ENCODE measurements at places on chromosomes 1 and 21.

DNA sequence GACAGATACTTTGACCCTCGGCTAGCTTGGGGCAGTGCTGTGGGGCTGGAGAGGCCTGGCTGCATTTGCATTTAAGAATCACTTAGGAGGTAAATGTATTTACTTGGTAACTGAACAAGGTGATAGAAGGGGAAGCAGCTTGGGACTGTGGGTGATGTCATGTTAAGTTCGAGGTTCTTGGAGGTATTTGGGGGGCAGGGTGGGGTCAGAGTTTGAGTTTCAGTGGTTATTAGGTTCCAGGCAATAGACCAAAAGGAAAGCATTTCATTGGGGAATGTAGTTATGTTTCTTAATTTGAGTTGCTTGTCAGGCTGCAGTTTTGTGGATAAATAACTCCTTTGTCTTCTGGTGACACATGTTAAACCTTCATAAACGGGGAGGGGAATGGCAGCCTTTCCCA, 2.4 kb upstream of the FAM78B start:
- DNase-seq = no peak

DNA sequence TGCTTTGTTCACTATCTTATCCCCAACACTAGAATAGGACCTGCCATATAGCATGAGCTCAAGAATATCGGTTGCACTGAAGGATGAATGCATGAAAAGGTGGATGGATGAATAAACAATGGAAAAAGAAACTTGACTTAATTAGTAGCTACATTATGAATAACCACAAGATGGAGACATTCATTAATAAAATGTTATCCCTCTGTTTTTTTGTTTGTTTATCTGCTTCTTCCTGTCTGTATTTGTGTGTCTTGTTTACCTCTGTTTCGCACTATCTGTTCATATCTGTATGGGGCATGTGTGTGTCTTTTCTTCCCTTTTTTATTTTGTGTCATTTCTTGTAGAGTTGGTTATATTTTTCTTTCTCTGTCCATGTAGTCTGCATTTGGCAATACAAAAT, 1.1 kb upstream of the OR14I1 start:
- no peak for DNase-seq

GRCh38 chr1:20168564-20169491, 17.1 kb upstream of the UBXN10 start:
- DNase-seq = no peak

DNA sequence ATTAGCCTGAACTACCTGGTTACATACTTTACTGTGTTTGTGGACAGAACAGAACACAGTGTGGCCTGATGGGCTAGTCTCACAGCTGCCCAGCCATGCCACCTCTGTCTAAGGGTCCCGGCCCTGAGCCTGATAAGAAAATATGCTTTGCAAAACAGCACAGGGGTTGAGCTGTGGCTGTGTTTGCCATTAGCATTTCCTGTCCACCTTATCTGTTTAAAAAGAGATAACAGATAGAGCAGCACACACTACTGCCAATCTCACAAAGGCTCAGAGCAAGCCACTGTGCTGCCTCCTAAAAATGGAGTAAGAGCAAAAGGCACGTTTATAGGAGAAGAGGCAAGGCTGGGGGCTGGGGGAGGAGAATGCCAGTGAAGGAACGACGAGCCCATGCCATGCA, 95.0 kb downstream of the SUSD4 start:
- no peak for DNase-seq

- no peak for DNase-seq
Measured at GRCh38 chr1:90486134-90486824, 230.8 kb downstream of the BARHL2 start.

DNA sequence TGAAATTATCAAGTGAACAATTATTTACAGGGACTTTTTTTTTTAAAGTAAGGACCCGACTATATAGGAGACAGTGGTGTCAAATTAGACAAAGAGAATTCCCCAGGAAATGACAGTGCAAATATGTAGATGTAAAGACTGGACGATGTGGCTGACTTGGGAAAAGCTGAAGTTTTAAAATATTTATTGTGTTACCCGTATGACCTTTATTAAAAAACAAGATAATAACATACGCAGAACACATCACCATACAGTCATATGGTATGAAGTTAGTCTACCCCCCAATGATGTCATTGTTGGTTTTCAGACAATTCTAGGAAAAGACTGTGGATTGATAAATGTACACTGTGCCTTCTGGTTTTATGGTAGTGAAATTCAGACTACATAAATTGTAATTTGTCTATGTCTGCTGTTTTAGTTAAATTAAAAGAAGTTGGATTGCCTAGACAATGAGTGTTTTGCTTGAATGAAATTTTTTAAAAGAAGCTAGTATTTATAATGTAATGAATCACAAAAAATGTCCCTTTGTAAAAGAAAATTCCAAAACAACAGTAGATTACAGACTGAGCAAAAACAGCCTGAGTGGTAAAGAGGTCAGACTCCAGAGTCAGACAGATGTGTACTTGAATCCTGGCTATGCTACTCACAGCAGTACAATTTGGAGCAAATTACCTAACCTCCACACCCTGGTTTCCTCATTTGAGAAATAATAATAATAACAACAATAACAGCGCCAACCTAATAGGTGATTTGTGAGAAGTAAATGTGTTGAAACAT, 15.5 kb upstream of the PDC start:
- no peak for DNase-seq

DNA sequence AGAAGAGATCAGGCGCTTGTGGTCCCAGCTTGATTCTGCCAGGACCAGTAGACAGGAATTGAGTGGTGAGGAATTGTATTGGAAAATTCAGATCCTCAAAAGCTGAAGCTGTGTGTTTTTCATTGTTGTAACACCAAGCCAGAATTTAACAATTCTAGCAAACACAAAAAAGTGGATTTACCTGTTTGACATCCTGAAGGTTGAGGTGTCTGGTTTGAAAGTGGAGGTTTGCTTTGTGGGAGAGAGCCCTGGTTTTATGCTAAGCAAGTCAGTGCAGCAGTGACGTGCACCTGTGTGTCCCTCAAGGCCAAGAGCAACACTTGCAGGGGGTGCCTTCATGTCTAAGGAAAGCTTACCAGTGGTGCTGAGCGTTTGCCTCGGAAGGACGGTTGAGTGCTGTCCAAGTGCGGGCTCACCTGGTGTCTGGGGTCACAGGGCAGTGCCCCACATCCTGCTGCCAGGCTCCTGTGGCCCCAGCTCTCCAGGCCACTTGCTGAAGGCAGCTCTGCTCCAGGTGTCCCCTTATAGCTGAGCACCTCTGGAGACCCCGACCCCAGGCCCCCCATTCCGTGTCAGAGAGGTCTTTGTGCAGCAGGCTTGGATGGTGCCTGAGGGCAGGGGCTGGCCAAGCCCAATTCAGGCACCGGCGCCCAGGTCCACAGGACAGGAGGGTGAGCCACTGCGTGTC, 27.7 kb downstream of the PCNT start:
- DNase-seq = no peak

DNA sequence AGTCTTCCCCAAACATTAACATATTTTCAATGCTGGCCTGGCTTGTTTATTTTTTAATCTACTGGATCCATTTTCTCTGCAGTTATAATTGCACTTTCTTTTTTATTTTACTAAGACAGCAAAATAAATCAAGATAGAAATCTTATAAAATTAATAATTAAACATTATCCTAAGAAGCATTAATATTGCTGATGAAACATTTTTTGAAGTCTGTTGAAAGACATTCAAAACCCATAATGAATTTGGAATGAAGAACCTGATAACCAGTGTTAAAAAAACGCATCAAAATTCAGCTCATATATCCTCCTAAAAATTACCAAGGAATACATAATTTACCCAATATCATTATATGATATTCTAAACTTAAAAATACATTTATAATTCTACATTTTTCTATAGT, 675.7 kb upstream of the PRMT6 start:
- DNase-seq = no peak

GRCh38 chr21:40623528-40623927, 223.4 kb downstream of the DSCAM start:
- DNase-seq = no peak

DNA sequence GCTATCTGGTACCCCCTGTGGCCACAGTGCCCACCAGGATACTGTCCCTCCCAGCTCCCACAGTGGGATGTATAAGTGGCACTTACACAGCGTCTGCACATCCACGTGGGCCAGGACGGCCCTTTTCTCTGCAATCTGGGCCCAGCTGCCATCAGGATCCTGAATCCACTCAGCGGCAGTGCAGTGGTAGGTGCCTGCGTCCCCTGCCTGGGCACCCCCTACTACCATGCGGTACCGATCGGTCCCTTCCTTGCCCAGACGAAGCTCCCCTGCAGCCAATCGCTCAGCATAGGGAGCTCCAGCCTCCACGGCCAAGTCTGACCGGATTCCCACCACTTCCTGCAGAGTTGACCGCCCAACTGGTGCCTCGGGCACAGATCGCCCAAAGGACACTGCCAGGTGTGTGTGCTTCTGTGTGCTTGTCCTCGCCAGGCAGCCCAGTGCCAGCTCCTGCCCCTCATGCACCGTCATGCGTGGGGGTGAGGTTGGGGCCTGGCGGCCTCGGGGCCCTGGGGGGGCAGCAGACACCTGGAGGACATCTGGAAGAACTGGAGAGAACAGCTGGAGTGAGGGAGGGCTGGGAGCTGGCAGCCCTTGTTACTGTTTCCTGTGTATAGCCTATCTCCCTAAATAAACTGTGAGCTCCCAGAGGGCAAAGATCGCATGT, 4.7 kb downstream of the IGSF8 start:
- no peak for DNase-seq

GRCh38 chr1:50605186-50605875, 182.1 kb upstream of the DMRTA2 start:
- DNase-seq = no peak

- no peak for DNase-seq
Measured at GRCh38 chr1:226248091-226248490, 24.6 kb downstream of the MIXL1 start.

DNA sequence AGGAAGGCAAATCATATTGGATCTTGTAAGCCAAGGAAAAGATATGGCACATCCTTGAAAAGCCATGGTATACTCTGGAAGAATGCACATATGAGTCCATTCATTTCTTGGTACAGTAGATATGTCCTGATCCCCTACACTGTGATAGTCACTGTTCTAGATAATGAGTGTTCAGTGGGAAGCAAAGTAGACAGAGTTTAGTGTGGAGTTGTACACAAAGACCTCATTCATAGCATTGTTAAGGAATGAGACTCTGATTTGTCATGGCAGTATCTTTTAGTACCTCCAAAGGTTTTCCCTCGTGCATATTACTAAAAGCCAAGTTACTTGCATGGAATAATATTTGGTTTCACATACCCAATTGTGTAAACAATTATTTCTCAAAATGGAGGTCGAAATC, 204.7 kb downstream of the NFIA start:
- no peak for DNase-seq

DNA sequence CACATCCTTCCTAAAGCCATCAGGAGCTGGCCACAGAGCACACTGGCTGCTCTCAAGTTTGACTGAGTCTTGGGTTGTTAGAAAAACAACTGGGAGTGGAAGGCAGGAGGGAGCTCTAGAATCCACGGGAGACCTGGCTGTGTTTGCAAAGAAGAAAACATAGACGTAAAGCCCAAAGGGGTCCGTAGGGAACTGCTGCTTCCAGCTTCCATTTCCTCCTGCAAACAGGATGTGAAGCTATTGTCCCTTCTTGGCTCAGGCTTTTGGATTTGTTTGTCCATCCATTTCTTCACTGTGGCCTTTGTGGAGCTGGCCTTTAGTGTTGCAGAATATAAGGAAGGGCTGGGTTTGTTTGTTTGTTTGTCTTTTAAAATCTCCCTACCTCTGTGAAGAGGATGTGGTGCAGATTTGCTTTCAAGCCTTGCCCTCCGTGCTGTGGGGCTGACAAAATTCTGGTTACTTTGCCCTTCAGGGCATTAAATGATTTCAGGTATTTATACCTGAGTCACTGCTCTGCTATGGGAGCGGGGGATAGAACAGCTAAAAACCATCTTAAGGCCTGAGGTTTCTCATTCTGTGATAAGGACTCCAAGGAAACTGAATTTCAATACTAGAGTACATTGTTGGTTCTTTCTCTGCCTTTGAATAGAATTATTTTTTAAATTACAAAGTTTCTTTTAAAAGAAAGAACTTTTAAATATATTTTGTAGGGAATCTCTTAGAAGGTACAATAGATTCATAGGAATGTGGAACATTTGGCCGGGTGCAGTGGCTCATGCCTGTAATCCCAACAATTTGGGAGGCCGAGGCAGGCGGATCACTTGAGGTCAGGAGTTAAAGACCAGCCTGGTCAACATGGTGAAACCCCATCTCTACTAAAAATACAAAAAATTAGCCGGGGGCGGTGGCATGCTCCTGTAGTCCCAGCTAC, 74.3 kb downstream of the MPZL1 start:
- no peak for DNase-seq

- DNase-seq = no peak
Measured at GRCh38 chr1:206890125-206891060, 6.8 kb upstream of the IL24 start.

- no peak for DNase-seq
Measured at GRCh38 chr1:45038661-45039364, 26.8 kb downstream of the UROD start.

DNA sequence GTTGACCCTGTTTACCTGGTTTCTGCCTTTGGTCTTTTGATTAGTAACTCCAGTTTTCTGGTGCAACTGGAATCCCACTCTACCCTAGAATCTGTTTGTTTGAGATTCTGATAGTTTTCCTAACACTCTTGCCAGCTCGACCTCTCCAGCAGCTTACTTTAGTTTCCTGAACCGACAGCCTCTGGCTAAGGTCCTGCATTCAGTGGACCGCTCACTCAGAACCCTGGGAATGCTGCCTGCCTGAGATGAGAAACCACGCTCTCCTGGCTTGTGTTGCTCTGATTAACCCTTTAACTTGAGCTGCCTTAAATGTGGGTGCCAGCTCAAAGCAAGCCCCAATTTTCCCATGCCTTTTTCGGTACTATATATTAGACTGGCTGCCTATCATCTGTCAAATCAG, 45.3 kb upstream of the SIPA1L2 start:
- DNase-seq = no peak

GRCh38 chr1:154719586-154720327, 111.8 kb upstream of the ADAR start:
- DNase-seq = no peak

DNA sequence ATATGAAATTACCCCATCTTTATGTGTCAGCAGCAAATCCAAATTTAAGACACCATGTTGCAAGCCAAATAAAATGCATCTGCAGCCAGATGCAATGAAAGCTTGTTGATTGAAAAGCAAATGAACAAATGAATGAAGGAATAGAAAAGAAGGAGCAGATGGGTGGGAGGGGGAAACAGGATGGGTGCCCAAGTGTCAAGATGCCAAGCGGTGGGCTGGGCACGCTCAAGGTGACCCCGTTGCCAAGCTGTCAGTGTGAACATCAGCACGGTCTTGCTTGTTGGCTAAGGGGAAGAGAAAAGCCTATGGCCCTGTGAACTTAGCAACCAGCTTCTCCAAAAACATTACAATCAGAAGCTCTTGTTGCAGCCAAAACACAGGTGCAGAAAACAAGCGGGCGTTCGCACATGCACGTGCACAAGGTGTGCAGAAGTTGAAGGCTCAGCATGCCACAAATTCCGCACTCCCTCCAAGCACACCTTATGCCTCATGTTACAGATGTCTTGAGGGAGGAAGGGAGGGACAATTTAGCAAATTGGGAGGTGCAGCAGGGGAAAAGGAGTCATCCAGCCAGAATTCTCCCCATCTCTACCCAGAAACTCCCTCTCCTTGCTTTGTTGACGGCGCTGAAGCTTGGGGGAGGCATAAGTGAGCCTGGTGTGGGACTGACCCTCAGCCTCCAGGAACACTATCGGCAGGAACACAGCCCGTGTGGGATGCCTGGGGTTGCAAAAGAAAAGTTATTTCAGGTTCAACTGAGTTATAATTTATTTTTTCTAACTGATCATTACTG, 62.4 kb downstream of the HIVEP3 start:
- DNase-seq = no peak

GRCh38 chr1:83919872-83920271, 79.1 kb downstream of the TTLL7 start:
- DNase-seq = no peak

Measured in right atrium auricular region (tissue), 2 donors.